ENCODE measurements at places on chromosomes 6 and 20.

DNA sequence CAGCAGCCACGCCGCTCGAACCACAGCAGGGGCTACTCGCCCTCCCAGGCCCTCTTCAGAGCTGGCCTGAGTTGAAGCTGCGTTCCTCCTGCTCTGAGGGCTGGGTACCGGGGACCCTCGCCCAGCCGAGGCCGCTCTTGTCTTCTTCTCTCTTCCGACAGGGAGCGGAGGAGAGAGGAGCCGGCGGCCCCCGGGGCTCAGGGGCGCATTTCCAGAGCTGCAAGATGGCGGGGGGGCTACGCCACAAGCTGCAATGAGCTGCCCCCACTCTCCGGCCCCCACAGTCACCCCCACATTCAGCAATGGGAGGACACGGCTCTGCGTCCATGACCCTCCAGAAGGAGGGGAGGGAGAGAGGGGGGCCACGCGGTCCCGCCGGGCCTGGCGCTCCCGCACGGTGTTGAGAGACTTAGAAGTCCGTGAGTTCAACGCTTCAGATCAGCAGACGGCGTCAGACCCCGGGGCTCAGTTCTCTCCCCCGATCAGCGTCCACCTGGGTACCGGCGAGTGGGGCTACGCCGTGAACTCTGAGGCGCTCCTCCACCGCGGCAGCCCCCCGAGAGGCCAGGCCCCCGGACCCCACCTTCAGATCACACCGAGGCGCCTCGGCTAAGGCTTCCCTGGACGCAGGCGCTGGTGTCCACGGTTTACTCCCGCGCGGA is 31.6 kb downstream of the SLC2A4RG start:
- no peak for DNase-seq

GRCh38 chr6:145075425-145075824 is 659.9 kb downstream of the EPM2A start:
- no peak for DNase-seq

DNA sequence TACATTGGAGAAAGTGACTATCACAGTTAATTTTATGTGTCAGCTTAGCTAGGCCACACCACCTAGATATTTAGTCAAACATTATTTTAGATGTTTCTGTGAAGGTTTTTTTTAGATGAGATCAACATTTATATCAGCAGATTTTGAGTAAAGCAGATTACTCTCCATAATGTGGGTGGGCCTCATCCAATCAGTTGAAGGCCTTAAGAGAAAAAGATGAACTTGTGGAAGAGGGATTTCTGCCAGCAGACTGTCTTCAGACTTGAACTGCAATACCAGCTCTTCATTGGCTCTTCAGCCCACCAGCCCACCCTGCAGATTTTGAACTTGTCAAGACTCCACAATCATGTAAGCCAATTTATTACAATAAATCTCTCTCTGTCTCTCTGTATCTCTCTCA is 25.1 kb upstream of the FBXO30 start:
- no peak for DNase-seq

DNA sequence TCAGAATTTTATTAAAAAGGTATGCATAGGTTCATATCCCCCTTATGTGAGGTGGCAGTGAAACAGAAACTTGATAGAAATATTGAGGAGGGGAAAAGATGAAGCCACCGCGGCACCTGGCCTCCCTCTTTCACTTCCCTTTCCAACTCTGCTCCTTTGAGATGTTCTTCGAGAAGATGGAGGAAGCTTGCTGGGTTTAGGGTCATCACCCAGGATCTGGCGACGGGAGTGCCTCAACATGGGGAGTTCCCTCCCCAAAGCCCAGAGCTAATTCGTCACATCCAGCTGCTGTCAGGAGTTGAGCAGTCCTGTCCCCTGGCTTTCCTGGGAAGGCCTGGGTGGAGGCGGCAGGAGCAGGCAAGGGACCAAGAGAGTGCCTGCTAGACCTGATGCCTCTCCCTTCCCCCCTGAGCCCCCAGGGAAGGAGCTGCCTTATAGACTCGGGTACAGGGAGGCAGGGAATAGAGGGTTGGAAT is 29.1 kb downstream of the RREB1 start:
- DNase-seq = no peak

Data from stimulated activated CD8-positive, alpha-beta memory T cell treated with anti-CD3 and anti-CD28 coated beads, Interleukin-15, amount 100 ng/mL, for 24 hours (primary cell).